ENCODE measurements at places on chromosomes 16 and 17. TPM values are rescaled to one million over a fixed set of nuclear protein-coding genes. Genes with fewer than 3 reads are reported as not detected.

DNA sequence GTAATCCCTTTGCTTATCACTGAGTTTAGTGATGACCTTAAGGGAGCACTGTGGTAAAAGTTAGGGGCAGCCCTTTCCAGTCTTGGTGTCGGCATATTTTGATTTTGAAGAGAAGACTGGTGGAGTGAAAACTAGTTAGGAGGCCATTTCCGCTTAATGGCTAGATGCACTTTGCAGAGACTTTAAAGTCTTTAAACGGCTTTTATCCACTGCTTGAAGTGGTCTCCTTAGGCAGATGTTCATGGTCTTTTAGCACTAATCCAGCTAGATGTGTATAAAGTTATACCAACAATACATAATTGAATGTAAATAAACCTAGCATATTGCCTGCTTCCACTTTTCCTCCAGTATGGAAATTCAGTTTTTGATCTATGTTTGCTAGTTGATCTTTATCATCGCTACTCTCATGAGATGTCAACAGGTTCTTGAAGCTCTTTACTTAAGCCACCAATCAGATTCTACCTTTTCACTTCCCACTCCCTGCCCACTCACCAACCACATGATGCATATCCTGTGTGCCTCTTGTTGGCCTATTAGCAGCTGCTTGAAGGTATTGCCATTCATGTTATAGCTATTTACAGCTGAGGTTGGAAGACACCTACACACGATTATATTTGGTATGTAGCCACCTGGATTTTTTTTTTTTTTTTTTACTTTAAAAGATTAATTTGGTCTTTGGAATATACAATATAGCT, 132.0 kb downstream of the NLK start:
- DNase-seq, result no peak

GRCh38 chr17:64146418-64147109, 16.6 kb upstream of the ERN1 start:
- no peak for DNase-seq

The MT1A gene
- total RNA-seq, result 2.5 TPM

The KRTAP3-1 gene
- 7.9 TPM for total RNA-seq

The TBC1D3B gene
- total RNA-seq, result 12.5 TPM

GRCh38 chr17:48628649-48629410, 2.7 kb upstream of the HOXB9 start:
- DNase-seq, result no peak

- no peak for DNase-seq
Observed at GRCh38 chr16:87802670-87803069, 36.9 kb upstream of the KLHDC4 start.

All from Caco-2 (cell line).